CD4-positive, CD25-positive, alpha-beta regulatory T cell (primary cell): ENCODE measurements at places on chromosomes 4 and X.

- no peak for DNase-seq
These were observed 321.7 kb downstream of the DHX15 start for GRCh38 chr4:24262616-24263015.

DNA sequence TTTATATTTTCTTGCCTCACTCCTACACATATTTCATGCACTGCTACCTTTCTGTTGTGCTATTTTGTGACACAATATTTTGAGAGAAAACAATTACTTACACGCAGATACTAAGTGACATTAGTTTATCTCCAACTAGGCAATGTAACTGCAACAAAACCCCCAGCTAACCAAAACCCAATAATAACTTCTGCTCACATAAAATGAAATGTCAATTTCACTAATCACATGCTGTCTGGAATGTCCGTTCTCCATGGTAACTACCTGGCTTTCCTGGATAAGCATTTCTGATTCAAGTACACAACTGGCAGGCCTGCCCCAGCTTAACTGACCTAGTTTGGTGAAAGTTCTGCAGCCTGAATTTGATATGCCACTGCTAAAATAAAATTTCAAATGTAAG lies 313.5 kb downstream of the TMA16 start:
- DNase-seq: no peak

- peak; percentile 60 for DNase-seq
These were observed 27.1 kb upstream of the SLC9B1 start for GRCh38 chr4:103046416-103047290.

DNA sequence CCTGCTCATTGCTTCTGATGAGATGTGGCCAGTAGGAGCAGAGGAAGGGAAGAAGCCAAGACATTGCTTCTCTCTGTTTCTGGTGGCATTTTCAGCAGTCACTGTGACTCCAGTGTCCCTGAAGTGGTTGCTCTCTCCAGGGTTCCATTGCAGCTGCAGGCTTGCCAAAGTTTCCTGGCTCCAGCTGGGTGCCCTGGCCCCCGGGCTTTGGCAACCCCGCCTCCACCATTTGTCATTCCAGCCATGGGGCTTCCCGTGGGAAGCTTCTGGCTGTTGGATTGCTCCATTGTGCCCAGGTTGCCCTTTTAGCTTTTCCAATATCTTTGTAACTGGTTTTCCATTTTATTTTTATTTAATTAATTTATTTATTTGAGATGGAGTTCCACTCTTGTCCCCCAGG lies 12.7 kb downstream of the FGFBP1 start:
- no peak for DNase-seq

DNA sequence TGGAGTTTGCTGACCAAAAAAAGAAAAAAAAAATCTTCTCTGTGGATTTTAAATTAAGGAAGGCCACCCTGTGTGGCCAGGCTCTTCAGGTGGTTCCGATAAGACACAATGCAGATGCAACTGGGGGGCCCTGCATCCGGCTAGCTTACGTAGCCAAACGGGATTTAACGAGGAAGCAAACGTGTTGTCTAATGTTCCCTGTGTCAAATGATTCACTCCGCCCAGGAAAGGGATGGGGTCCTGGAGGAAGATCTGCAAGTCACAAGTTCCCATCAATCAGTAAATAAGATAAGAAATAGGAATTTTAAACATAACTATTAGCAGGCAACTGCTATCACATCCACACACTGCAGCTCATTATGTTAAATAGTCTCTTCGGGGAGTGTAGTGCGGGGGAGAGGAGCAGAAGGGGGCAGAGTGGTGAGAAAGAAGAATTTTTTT lies 216.4 kb upstream of the GYPA start:
- no peak for DNase-seq

- no peak for DNase-seq
These were observed 9.3 kb upstream of the HAUS3 start for GRCh38 chr4:2251073-2251794.

DNA sequence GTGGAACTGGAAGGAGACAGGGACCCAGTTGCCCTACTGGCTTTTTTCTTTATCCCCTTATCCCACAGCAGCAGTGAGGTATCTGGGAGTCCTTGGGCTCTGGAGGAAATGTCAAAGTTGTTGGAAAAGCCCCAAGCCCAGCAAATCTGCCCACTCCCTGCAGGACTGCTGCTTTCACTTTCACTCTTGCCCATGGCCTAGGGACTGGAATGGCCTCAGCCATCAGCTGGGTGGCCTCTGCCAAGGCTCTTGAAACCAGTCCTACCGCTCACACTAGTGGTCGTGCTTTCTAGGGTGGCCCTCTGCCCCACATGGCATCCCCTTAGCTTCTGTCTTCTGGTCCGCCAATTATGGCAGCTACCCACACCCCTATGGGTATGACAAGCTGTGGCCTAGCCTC lies 9.7 kb upstream of the RHOXF1 start:
- DNase-seq: no peak

DNA sequence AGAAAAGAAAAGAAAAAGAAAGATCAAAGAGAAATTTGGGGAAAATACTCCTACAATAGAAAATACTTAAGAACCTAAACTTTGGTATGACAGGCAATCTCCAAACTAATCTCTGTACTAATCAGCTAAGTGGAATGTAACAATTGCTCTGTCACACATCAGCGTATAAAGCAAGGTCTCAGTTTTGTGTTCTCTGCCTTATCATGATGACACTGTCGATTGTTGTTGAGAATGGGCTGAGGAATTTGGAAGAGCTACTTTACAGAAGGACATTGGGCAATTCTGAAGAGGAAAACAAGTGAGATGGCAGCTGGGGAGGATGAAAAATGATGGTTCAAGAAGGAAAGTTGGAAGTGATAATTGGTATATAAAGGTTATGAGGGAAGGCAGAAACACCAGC lies 486.0 kb upstream of the HTR2C start:
- DNase-seq: no peak

GRCh38 chr4:150325872-150326271 lies 247.6 kb downstream of the DCLK2 start:
- no peak for DNase-seq

DNA sequence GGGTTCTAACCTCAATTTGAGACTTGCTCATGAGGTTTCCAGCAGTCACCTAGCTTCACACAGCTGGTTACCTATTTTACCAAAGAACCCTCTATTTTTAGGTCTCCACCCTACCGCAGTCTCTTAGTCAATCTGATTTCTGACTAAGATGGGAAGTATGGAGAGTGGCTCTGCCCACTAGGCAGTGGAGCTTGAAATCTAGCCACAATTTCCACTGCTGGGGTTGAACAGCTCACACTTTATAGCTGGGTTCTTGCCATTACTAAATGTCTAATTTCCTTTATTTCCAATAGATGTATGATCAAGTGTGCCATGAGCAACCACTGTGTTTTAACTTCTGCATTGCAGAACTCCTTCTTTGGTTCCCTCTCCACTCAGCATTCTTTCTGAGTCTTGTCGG lies 43.1 kb downstream of the GASK1B start:
- DNase-seq: no peak

GRCh38 chr4:6908432-6909112 lies 1.1 kb upstream of the TBC1D14 start:
- DNase-seq: no peak

DNA sequence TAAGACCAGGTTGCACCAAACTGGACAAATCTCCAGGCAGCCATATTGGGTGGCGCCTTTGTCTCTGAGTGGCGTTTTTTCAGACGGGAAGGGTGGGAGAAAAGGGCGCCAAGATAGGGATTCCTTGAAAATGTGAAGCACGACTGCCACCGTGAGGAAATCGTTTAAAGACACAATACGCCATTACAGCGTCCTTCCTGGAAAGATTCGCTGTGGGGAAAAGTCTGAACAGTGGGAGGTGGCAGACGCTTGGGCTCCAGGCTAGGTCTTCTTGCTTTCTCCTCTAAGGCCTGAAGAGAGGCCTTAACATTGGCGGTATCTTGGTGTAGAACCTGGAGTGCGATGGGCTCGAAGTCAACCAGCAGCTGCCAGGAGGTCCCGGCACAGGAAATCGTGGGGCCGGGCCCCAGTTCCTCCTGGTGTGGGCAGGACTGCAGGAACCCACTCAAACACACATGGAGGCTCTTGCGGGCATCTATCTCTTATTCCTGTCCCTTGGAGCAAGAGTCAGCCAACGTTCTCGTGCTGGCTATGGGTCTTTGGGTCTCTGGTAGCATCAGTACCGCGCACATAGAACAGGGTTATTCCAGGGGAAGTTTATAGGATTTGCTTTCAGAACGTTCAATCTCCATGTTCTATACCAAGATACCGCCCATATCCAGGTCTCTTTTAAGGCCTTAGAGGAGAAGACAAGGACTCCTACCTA lies 208.8 kb downstream of the OR13H1 start:
- DNase-seq: peak; percentile 87

DNA sequence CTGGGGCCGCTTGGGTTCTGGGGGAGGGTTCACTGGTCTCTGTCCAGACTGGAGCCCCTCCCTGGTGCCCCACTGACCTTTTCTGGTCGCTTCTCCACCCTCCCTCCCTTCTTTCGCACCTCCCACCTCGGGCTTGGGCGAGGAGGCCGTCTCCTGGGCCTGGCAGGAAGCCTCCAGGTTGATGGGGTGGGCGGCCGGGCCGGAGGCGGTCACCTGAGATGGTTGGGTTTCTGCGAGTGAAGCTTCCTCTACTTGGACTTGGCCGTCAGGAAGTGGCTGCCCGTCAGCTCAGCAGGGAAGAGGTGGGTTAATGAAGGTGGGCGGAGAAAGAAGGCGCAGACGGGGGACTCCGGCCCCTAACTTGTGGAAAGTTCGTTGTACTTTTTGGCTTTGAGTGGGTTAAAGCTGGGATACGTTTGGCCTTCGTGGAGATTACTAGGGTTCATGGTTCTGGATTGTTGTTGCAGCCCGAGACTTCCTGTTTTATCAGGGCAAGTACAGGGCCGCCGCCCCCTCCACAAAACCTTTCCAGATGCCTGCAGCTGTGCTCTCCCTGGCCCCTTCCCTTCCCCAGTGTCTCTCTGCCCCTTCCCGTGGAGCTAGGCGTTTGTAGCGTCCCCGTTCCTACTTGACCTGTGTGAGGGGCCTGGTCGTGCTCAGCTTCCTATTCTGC lies 1.2 kb downstream of the AKAP17A start:
- DNase-seq: no peak

GRCh38 chr4:38192516-38192915 lies 232.3 kb downstream of the PTTG2 start:
- DNase-seq: no peak

- DNase-seq: no peak
These were observed 51.0 kb upstream of the MTM1 start for GRCh38 chrX:150517303-150517910.

GRCh38 chr4:142316025-142316424 lies 530.1 kb downstream of the INPP4B start:
- no peak for DNase-seq

- no peak for DNase-seq
These were observed 189.9 kb downstream of the BMPR1B start for GRCh38 chr4:94947681-94948108.

- no peak for DNase-seq
These were observed 20.4 kb upstream of the NPY2R start for GRCh38 chr4:155187989-155188388.

GRCh38 chrX:100207331-100208024 lies 202.6 kb downstream of the PCDH19 start:
- no peak for DNase-seq

DNA sequence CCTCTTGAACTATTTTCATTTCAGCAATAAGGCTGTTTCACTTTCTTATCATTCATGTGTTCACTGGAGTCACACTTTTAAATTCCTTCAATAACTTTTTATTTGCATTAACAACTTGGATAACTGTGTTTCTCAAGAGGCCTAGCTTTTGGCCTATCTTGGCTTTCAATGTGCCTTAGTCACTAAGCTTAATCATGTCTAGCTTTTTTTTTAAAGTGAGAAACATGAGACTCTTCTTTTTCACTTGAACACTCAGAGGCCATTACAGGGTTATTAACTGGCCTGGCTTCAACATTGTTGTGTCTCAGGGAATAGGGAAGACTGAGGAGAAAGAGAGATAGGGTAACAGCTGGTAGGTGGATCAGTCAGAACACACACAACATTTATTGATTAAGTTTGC lies 64.0 kb upstream of the VCX2 start:
- DNase-seq: no peak

DNA sequence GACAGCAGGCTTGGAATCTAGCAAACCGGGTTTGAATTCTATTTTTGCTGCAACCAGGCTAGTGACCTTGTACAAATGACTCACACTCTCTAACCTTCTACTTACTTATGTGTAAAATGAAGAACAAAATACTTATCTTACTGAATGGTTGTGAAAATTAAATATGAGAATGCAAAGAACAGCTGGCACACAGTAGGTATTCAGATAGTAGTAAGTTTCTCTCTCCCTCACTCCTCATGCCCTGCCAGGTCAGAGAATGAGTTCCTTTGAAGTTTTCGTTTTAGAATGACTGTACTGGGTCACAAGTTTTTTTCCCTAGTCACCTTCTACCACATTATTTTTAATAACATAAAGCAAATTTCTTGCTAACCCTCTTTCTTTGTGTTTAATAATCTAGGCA lies 33.0 kb downstream of the CISD2 start:
- DNase-seq: no peak

GRCh38 chr4:19224820-19225219 lies 1026.9 kb upstream of the SLIT2 start:
- DNase-seq: no peak

GRCh38 chrX:153818571-153819383 lies 11.6 kb downstream of the PDZD4 start:
- DNase-seq: peak; percentile 27

DNA sequence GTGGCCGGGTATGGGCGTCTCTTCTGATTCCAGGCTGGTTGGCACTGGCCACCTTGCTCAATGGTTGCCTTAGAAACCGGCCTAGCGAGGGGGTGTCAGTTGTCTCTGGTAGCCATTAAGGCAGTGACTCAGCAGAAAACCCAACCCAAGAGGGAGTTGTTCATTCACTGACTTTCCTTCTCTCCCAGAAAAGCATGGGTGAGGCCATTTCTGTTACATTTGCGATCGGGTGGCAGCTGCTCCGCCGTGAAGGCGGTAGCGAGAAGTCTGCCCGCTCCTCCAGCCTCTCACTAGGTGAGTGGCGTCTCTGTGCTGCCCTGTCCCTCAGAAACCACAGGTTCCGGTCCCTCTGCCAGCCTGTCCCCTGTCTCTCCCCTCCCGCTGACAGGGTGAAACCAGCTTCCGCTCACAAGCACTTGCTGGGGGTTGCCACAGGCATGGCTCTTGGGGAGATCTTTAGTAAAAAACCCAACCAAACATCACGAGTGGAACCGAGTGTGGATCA lies 17.4 kb downstream of the IRAK1 start:
- peak; percentile 88 for DNase-seq

DNA sequence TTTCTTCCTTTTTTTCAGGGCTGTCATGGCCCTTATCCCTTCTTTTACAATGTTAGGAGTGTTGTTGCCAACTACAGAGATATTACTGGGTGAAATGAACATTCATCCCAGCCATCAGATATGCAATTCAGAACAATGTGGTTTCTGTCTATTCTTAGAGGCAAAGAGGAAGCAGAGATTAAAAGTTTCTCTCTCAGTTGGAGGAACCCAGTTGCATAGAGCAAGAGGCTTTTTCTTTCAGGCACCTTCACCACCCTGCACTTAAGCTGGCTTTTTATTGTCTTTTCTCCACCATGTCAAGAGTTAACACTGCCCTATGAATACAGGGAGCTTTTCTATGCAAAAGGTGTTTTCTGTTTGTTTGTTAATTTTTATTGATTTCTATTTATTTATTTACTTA lies 1559.6 kb upstream of the IGFBP7 start:
- no peak for DNase-seq

GRCh38 chr4:3880615-3881120 lies 114.5 kb downstream of the ADRA2C start:
- DNase-seq: peak; percentile 29
